ENCODE measurements at places on chromosomes 16 and 17.
A peak's percentile ranks its signal among the peaks of the same experiment; 100 is the strongest.

- H3K27me3 ChIP-seq: no peaks in the 10 kb centered on the region
- DNase-seq: no peak
- H3K4me3 ChIP-seq: no peak overlapping the region
- no peaks in the 10 kb centered on the region for H3K4me1 ChIP-seq
- H3K27ac ChIP-seq: no peak overlapping the region
These were observed 17.6 kb downstream of the DRC3 start for GRCh38 chr17:17990282-17990681.

DNA sequence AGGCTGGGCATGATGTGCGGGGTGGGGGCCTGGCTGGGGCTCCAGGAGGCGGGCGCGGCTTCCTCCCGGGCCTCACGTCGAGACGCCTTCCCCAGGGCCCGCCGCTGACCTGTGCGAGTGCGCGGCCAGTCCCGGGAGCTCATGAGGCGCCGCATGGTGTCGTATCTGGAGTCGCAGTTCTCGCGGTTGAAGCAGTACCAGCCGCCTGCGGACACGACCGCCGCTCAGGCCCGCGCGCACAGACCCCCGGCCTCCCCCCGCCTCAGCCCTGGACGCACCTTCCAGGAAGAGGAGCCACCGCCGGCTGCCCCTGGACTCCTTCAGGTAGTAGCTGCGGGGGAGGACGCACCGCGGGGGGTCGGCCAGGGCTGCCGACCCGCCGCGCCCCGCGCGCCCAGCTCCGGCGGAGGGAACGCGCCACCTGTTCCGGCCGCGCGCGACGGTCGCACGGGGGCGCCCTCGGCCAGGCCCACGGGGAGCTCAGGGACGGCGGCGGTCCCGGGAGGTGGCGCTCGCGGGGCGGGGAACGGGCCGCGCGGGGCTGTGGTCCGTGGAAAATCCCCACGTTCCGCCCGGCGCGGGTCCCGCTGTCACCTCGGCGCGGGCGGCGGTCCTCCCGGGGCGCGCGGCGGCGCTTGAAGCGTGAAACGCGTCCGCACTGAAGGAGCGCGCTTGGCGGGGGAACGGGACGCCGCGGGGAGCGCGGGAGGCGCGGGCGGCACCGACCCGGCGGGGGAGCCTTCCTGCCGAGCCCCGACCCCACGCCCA lies 1.4 kb downstream of the NOTUM start:
- H3K27me3 ChIP-seq: peaks cover 52% of the 10 kb centered on the region
- no peak overlapping the region for H3K27ac ChIP-seq
- peak overlapping the region; percentile 63 for H3K4me3 ChIP-seq
- peaks cover 7% of the 10 kb centered on the region for H3K4me1 ChIP-seq
- no peaks in the 10 kb centered on the region for H3K36me3 ChIP-seq

- no peaks in the 10 kb centered on the region for H3K27me3 ChIP-seq
- DNase-seq: no peak
- no peak overlapping the region for H3K27ac ChIP-seq
- H3K4me3 ChIP-seq: no peak overlapping the region
- H3K36me3 ChIP-seq: peaks cover 3% of the 10 kb centered on the region
These were observed 63.5 kb upstream of the GPR139 start for GRCh38 chr16:20137194-20137593.

- H3K4me3 ChIP-seq: peak overlapping the region; percentile 95
- H3K4me1 ChIP-seq: peaks cover 43% of the 10 kb centered on the region
- H3K36me3 ChIP-seq: peaks cover 40% of the 10 kb centered on the region
- no peaks in the 10 kb centered on the region for H3K27me3 ChIP-seq
These were observed 2.4 kb downstream of the MLKL start for GRCh38 chr16:74698222-74698621.

DNA sequence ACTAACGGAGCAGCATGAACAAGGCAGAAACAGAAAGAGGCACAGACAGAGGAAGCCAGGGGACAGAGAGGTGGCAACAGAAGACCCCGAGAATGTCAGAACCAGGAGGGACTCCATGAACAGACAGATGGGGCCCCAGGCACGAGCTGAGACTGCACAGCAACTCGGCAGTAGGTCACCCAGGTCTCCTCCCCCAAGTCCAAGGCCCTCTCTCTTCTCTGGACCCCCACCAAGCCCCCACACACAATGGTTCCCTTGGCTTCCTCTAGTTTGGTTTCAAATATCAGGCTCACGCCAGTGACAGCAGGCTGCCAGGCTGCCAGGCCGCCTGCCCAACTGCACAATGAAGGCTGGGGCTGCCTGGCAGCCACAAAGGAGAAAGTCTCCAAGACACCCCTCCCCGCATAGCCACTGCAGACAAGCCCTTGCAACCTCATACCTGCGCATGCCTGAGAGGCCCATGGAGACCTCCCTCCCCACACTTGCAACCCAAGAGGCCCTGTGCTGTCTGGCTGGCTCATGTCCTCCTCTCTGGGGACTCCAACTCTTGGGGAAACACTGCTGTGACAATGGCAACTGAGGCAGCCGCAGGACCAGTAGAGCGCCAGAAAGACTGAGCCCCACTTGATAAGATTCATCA lies 54.8 kb downstream of the PIMREG start:
- H3K4me1 ChIP-seq: peaks cover 15% of the 10 kb centered on the region
- no peak for DNase-seq
- peaks cover 21% of the 10 kb centered on the region for H3K27me3 ChIP-seq
- H3K27ac ChIP-seq: no peak overlapping the region
- H3K36me3 ChIP-seq: peaks cover 4% of the 10 kb centered on the region

DNA sequence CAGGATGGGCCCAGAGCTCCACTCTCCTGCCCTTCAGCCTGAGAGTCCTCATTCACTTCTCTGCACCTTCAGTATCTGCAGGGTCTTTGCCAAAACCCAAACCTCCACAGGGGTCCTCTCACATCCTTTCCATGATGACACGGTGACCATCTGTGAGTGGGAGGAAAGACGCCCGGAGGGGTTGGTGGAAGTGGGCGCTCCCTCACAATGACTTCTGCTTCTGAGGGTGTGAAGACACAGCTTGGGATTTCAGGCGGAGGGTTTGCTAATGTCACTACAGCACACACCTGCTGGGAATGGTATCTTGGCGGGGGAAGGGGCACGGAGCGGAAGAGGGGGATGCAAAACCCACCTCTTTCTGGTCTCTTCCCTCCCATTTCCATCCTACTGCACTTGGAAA lies 115.1 kb upstream of the SDK2 start:
- H3K4me3 ChIP-seq: no peak overlapping the region
- H3K27me3 ChIP-seq: peaks cover 34% of the 10 kb centered on the region
- DNase-seq: no peak
- H3K27ac ChIP-seq: no peak overlapping the region
